ENCODE measurements at places on chromosomes 16 and 17.

- no peak for DNase-seq
These were observed 2.7 kb upstream of the SNX20 start for GRCh38 chr16:50683689-50684374.

DNA sequence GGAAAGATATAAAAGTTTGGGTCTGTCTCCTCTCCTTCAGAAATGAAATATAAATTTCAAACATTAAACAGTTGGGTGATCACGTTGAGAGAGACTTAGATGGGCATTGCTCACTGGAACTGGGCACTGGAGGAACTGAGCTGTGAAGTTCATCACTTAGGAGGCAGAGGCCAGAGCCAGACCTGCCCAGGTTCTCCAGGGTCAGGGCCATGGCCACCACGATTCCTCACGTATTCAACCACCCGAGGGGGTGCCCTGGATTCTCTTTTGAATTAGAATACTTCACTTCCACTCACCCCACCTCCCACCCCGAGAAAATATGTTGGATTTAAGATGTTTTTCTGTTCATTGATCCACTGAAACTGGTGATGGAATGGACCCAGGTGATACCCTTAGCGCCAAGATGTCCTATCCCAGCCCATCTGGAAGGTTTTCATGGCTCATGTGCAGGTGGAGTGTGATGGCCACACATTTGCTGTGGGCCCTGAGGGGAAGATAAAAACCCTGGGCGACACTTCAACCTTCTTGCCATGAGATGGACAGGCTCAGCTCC, 6.1 kb downstream of the PRR29 start:
- no peak for DNase-seq

DNA sequence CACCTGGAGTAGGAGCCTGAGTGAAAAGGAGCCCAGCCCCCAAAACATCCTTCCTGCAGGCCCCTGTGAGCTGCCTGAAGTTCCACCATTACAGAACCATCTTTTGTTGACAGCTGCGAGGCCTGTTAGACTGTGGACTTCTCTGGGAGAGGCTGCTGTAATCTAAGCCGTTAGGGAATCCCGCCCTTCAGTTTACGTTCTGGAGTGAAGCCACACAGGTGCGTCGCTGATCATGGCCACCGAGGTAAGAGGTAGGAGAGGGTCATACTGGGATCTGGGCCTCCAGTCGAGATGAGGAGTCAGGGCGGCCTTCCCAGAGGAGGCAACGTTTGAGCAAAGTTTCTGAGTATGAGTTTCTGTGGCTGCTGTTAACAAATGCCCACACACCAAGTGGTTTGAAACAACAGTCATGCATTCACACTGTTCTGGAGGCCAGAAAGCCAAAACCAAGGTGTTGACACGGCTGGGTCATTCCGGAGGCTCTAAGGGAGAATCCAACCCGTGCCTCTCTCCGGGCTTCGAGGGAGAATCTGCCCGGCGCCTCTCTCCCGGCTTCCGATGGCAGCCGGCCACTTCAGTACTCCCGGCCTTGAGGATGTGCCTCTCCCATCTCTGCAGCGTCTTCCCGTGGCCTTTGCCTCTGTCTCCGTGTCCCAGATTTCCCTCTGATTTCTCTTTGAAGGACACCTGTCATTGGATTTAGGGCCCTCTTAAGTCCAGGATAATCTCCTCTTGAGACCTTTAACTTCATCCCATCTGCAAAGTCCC, 26.6 kb upstream of the ATP2C2 start:
- no peak for DNase-seq

- DNase-seq, result no peak
These were observed 301.1 kb downstream of the IRF8 start for GRCh38 chr16:86199871-86200695.

GRCh38 chr16:6375465-6376075, 957.1 kb upstream of the RBFOX1 start:
- no peak for DNase-seq

- no peak for DNase-seq
These were observed 12.1 kb downstream of the DRC7 start for GRCh38 chr16:57706717-57707116.

- no peak for DNase-seq
These were observed 5.1 kb upstream of the FOXL1 start for GRCh38 chr16:86573215-86573614.

GRCh38 chr17:47712330-47713023, 18.5 kb downstream of the TBKBP1 start:
- no peak for DNase-seq

DNA sequence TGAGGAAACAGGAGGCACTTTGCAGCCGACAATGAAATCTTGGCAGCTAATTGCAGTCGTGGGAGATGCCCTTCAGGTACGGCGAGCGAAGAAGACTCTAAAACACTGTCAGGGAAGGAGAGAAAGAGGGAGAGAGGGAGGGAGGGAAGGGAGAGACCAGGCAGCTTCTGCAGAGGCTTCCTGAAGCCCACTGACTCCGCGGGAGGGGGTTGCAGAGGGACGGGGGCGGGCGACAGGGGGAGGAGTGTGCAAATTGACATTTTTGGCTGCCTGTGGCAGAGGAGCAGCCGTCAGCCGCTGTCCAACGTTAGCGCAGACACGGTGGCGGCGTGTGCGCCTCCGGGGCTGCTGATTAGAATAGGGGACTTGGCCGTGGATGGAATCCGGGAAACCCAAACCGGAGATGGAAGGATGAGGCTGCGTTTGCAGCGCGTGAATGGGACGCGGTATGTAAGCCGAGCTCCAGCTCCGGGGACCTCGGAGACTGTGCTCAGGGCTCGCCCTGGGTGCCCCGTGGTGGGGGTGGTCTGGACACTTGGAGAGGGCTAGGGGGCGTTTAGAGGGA, 849.1 kb upstream of the RBFOX1 start:
- no peak for DNase-seq

GRCh38 chr17:76493505-76494167, 7.6 kb downstream of the RHBDF2 start:
- no peak for DNase-seq

- DNase-seq, result no peak
These were observed 41.3 kb downstream of the LMF1 start for GRCh38 chr16:929227-930073.

GRCh38 chr16:53320992-53321391, 113.3 kb upstream of the RBL2 start:
- DNase-seq, result no peak

DNA sequence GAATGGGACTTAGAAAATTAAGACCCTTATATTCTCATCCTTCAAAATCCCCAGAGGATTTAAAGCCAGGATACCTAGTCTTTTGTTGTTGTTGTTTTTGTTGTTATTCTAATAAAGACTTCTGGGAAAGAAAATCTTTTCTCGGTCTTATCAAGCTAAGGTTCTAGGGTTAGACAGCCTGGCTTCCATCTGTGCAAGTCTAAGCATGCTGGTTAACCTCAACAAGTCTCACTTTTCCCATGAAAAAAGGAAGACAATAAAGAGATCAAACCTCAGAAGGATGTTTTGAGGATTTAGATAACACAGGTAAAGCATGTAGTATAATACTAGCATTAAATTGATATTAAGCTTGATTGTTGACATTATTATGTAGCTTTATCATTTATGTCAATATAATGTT, 486.4 kb upstream of the SOX9 start:
- no peak for DNase-seq

DNA sequence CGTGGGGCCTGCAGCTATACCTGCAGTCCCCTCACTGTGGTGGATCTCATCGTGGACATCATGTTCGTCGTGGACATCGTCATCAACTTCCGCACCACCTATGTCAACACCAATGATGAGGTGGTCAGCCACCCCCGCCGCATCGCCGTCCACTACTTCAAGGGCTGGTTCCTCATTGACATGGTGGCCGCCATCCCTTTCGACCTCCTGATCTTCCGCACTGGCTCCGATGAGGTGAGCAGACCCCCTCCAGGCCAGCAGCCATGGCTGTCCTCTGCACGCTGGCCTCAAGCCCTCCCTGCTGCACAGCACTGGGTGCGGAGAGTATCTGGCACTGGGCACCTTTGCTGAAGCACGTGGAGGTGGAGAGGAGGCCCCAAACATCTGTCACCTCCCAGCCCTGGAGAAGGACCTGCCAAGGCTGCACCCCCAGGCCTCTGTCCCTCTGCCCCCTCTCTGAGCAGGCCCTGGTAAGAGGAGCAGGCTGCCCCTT, 11.0 kb downstream of the KCNH6 start:
- DNase-seq, result no peak

GRCh38 chr17:62140836-62141235, 75.8 kb upstream of the MED13 start:
- DNase-seq, result no peak

DNA sequence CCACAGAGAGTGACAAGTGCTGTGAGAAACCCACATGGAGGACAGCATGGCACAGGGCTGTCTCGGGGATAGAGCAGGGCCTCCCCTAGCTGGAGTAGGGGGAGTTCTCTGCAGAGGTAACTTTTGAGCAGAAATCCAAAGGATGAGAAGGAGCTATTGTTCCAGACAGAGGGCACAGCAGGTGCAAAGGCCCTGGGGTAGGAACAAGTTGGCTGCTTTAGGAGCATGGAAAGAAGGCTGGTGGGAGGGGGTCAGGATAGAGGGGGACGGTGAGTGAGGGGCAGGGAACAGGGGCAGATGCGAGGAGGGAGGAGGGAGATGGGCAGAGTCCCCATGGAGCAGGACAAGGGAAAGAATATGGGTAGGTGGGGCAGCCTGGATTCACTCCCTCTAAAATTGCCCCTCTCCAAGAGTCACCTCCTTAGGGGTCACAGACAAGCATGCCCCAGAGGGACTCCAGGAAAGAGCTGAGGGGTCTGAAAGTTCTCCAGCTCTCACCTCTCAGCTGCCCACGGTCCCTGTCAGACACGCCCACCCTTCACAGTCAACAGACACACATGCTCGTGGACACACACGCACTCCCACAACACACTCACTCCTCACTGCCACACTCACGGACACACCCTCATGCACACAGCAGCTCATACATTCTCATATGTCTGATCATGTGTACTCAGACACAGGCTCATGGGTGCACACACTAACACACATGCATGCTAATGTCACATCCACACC, 110.7 kb downstream of the LITAF start:
- DNase-seq, result no peak

- DNase-seq, result no peak
These were observed 10.4 kb downstream of the SEC14L1 start for GRCh38 chr17:77151186-77151585.

- DNase-seq, result no peak
These were observed 46.1 kb downstream of the WSB1 start for GRCh38 chr17:27339836-27340550.

DNA sequence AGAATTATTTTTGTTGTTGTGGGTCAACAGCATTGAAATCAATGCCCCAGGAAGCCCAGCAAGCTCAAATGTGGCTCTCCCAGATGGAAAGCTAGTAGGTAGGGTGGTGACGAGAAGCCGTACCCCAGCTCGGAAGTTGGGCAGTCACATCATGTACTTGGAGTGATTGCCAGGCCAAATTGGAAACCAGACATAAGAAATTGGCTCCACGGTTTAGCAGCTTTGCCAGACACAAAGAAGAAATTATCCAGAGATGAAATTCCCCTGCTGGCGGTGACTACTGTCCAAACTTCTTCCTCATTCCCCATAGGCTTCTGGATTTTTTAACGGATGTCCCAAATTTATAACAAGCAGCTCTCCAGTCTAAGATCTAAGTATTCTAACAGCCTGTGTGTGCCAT, 95.9 kb downstream of the OR1D5 start:
- DNase-seq, result no peak

- no peak for DNase-seq
These were observed 11.7 kb upstream of the MYH3 start for GRCh38 chr17:10668775-10669174.

- DNase-seq, result no peak
These were observed 42.2 kb downstream of the STX8 start for GRCh38 chr17:9533441-9533840.

DNA sequence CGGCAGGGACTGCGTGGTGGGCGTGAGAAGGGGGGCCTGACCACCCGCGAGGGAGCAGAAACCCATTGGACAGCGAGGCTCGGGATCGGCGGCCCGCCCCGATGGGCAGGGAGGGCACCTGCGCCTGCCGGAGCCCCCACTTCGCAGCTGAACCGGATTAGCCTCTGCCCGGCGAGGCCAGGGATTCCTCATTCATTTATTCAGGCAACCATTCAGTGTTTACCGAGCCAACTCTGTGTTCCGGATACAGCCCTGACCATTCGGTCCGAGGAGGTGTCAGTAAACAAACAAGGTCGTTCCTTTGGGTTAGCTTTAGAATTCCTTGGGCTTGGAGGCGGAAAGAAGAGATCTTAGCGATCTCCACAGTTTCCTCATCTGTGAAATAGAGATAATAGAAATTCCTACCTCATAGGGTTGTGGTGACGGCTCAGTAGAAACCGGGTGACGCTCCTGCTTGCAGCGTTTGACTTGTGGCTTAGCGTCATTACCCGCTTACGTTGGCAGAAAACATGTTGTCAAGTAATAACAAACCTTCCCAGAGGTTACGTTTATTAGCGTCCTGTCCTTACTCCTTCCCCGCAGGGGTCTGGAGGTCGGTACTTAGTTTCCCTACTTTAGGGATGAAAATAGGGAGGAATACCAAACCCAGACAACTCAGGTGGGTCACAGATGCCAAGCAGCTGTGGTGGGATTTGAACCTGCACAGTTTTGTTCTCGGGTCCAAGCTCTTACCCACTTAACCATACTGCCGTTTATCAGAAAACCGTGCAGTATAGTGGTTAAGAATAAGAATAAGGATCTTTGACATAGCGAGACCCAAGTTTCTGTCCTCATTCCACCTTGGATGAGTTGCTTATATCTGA, 893 bp downstream of the POLR3E start:
- DNase-seq, result peak; percentile 90

DNA sequence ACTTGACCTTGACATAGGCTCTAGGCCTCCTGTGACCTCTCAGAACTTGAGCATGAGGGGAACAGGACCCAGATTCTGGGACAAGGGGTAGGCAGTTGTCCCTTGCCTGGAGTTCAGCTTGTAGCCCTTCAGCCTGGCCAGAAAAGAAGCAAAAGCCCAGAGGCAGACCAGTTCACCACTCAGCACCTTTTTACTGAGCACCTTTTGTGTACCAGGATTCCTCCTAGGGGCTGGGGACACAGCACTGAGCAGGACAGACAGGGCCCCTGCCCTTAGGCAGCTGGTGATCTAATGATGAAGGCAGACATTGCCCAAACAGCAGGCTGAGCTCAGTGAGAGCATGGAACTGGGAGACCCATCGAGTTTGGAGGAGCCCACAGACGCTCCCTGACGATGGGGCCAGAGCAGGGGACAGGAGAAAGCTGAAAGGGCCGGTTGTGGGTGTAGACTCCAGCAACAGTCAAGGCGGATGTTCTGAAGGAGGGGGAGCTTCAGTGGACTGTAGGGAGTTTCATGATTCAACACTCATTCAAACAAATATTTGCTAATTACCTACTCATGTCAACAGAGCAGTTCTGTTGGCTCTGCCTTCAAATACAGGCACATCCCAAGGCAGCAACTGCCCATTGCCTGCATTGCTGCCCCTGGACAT, 32.0 kb downstream of the SBK1 start:
- no peak for DNase-seq

DNA sequence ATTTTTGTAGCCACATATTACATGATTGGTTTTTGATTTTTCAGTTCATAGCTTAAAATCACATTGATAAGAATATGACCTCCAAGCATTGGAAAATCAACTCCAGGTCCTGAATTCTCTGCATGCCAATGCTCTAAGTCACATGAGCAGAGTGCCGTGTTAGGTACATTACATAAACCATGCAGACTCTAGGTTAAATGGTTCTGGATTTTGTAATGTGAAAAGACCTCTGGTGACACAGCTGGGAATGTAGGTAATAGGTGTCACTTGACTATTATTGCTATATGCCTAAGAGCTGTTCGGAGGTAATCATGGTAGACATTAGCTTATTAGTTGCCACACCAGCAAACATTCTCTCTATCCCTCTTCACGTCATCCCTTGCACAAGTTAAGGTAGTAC, 231.1 kb upstream of the SALL1 start:
- no peak for DNase-seq

Measured in NCI-H345 (cell line).